Mesenchymal stem cell (in vitro differentiated cells and primary cell): ENCODE measurements at places on chromosomes 11 and 22.

- no peak for DNase-seq
Observed at GRCh38 chr11:96178887-96179279, 164.1 kb downstream of the MAML2 start.

DNA sequence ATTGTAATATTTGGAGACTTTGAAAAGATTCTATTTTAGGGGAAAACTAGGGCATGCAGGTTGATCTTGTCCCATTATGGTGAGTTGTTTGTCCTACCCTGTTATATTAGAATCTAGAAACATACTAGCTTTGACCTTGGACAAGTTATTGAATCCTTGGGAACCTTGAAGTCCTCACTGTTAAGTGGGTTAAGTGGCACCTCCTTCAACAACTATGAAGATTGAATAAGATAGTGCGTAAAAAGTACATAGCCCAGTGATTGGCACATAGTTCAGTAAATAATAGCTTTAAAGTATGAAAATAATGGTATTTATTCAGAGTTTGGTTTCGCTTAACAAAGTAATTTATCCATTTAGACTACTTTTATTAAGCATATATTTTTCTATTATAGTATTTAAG, 51.6 kb downstream of the MTMR3 start:
- no peak for DNase-seq

DNA sequence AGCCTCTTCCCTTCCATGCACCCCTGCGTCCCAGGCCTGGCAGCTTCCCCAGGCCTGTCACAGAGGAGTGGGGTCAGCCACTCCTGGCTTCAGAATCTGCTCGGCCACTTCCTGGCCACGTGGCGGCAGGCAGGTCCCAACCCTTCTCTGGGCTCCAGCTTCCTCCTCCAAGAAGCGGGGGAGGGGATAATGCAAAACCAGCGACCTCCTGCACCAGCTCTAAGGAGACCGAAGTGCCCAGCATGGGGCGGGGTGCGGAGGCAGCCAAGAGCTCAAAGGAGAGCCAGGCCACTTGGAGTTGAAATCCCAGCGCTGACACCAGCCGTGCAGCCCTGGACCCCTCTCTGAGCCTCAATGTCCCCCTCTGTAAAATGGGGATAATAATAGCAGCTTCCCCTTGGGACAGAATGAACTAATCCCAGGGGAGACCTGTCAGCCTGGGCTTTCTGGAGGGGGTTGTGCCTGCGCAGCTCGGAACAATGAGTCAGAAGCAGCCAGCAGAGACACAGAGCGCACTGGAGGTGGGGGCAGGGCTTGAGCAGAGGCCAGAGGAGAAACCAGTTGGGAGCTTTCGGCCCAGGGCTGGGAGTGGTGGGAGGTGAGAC, 22.8 kb upstream of the PICK1 start:
- peak; percentile 93 for DNase-seq

DNA sequence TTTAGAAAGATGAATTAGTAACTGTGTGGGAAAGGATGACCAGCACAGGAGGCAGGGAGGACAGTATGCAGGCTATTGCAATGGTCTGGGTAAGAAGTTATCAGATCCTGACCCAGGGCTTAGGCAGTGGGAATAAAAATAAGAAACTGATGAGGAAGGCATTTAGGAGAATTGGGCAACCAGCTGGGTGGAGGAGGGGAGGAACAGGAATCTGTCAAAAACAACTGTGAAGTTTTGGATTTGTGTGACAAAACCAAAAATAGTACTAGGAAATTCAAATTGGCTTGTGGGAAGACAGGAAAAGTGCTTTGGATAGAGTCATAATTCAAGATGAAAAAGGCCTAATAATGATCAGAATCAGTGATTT, 27.9 kb downstream of the MMP13 start:
- DNase-seq = no peak

GRCh38 chr11:414318-414857, 411 bp downstream of the SIGIRR start:
- no peak for DNase-seq
